Activated naive CD8-positive, alpha-beta T cell treated with anti-CD3 and anti-CD28 coated beads, Interleukin-2, amount 50 U/mL, for 24 hours (primary cell): ENCODE measurements at places on chromosomes 16 and 17.

DNA sequence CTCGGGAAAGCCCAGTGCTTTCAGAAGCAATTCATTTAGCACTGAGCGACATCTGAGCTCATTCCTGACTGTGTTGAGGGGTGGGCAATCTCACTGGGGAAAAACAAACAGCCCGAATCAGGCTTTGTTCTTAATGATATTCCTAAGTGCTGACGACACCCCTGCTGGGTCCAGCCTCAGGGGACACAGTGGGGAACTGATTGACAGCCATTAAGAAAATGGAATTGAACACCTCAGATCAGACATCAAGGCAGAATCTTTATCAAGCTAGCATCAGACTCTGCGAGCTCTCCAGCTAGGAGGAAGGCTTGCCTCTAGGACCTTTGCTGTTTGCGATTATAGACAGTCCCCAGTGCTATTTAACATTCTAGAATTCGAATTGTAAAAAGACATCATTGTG, 22.5 kb upstream of the LYRM9 start:
- DNase-seq: no peak

DNA sequence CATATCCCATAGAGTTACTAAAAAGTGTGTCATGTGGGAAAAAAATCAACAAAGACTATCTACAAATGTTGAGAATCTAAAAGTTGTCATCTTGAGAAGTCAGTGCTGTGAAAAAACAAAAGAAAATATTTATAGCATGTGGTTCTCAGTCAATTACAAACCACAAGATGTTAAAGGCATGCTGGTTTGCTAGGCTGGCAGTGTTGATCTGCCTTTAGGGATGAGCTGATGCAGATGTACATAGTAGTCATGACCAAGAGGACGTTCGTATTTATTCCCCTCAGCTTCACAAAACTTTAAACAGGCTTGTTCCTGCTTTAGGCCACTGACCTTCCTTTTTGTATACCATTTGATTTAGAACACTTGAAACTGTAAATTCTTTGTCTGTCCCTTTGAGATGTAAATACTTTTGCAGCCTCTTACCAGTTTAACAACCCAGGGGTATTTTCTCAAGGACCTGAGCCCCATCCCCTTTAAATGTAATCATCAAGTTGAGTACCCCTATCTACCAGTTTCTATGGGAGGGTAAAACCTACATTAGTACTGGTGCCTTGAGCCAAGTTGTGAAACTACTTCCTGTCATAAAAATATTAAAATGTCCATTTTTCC, 446.6 kb downstream of the KCNJ18 start:
- no peak for DNase-seq

- DNase-seq: no peak
Measured at GRCh38 chr16:55898592-55898991, 23.4 kb upstream of the CES5A start.

GRCh38 chr17:17503566-17504130, 7.5 kb upstream of the RASD1 start:
- DNase-seq: no peak

GRCh38 chr17:17177176-17177575, 29.0 kb downstream of the PLD6 start:
- DNase-seq: no peak

- no peak for DNase-seq
Measured at GRCh38 chr17:6554871-6555330, 1.5 kb downstream of the PITPNM3 start.

GRCh38 chr16:11727796-11728543, 14.7 kb downstream of the TXNDC11 start:
- DNase-seq: no peak

DNA sequence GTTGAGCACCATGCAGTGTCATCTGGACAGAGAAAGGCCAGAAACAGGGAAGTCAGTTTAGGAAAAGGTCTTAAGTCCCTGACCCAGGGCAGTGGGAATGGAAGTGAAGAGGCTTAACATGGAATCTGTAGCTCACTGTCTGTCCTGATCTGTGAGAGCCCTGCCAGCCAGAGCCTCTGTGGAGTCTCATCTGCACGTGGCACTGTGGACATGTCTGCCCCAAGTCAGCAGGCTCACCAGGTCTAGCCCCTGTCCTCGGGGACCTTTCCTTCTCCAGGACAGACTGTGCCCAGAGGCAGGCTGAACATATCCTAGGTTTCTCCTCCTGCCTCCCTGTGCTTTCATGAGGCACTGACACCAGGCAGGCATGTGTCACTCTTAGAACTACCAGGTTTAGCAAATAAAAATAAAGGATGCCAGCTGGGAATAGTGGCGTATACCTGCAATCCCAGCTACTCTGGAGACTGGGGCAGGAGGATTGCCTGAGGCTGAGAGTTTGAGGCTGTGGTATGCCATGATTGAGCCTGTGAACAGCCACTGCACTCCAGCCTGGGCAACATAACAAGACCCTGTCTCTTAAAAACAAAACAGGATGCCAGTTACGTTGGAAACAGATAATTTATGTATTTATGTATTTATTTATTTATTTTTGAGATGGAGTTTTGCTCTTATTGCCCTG, 22.4 kb downstream of the UNK start:
- DNase-seq: no peak

- no peak for DNase-seq
Measured at GRCh38 chr16:30992931-30993816, 8.2 kb downstream of the HSD3B7 start.

GRCh38 chr16:57519796-57520360, 16.5 kb downstream of the CCDC102A start:
- peak; percentile 86 for DNase-seq

- DNase-seq: peak; percentile 47
Measured at GRCh38 chr17:61635913-61636432, 45.0 kb upstream of the NACA2 start.

DNA sequence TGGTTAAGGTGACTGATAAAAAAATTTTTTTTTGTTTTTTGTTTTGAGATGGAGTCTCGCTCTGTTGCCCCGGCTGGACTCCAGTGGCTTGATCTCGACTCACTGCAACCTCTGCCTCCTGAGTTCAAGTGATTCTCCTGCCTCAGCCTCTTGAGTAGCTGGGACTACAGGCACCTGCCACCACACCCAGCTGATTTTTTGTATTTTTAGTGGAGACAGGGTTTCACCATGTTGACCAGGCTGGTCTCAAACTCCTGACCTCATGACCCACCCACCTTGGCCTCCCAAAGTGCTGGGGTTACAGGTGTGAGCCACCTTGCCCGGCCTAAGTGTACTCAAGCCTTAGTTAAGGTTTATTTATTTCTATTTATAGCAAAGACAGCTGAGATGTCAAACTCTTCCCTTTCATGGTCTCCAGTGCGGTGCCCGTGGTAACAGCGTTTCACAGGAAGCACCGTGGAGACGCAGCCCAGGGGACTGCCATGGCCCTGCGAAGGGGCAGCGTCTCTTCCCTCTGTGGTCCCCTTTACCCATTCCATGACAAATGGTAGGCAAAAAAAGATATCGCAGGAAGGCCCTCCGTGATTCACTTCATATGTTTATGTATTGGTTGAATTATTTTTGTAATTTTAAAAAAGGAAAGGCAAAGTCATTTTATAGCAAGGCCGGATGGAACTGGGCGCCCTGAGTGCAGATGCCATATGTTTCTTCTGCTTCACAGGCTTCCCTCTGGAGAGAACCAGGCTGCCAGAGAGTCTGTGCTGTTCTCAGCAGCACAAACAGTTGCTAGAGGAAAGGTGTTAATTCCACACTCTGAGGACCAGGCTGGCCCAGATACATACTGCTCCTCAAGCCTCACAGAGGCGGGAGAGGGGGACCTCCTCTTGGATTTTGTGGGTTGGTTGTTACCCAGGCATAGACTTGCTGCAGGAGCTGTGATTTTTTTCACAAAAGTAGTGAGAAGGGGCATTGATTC, 29.2 kb downstream of the DDX19A start:
- DNase-seq: no peak

- DNase-seq: no peak
Measured at GRCh38 chr17:60355663-60356594, 36.0 kb downstream of the USP32 start.

DNA sequence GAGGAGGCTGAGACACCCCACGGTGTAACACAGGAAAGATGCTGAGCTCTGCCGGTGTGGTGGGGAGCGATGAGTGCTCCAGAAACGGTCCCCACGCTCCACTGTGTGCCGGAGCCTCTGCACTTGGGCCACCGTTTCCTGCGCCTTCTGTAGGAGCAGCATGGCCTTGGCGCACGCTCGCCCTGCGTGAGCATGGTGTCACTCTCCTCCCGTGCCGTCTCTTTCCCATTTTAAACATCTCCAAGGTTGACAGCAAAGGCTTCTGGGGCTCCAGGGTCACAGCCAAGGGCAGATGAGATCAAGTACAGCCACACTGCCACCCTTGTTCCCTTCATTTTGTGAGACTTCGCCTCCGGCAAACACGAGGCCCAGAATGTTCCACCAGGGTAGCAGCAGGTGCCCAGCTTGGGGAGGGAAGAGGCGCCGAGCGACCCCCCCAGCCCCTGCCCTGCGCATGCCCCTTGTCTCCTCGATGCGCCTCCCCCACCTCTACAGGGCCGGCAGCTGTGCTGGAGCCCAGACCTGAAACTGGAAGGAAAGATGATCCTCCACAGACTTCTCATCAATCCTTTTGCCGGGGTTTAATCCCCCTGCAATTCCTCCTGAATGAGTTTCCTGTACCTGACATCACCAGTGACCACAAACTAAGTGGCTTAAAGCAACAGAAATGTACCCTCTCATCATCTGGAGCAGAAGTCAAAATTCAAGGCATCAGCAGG, 19.9 kb upstream of the OSGIN1 start:
- DNase-seq: no peak
